Amygdala (tissue), 56 donors: ENCODE measurements at places on chromosomes 4 and X.

GRCh38 chr4:137656661-137657060, 124.4 kb upstream of the PCDH18 start:
- DNase-seq: no peak

DNA sequence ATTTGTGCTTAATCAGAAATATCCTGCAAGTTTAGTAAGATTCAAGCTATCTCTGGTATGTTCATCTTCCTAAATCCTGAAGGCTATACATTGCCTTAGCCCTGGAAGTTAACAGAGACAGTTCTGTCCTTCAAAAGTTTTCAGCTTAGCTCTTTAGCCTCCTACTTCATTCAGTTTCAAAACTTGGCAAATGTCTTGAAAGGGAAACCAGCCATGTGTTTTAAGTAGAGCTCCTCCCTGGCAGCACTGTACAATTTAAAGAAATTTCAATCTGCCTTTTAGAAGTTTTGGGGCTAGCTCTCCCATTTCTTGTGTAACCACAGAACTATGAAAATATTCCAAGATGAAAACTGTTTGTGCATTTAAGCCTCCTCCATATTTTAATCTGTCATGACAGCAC, 47.0 kb downstream of the FANCB start:
- DNase-seq: no peak

DNA sequence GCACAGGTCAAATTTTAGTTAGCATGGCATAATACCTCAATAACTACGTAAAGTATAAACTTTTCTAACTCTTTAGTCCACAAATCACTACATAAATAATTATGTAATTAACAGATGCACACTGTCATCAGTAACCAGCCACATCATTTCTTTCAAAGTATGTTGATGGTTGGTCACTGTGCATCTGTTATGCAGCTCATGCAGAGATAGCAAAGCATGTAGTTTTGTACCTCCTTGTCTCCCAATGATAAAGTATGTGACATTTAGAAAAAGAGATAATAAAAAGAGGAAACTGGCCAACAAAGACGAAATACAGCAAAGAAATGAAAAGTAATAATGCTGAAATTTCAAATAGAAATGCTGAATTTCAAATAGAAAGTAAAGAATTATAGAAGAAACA, 2.9 kb downstream of the LAMTOR3 start:
- DNase-seq: no peak

GRCh38 chr4:108700081-108700757, 49.8 kb downstream of the OSTC start:
- no peak for DNase-seq

DNA sequence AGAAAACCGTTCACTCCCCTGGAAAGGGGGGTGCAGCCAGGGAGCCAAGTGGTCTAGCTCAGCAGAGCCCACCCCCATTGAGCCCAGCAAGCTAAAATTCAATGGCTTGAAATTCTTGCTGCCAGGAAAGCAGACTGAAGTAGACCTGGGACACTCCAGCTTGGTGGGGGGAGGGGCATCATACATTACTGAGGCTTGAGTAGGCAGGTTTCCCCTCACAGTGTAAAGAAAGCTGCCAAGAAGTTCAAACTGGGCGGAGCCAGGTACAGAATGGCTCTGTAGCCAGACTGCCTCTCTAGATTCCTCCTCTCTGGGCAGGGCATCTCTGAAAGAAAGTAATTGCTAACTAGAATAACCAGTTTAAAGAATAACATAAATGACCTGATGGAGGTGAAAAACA, 372.3 kb upstream of the F9 start:
- DNase-seq: no peak

GRCh38 chrX:150487369-150488094, 80.9 kb upstream of the MTM1 start:
- DNase-seq: no peak

DNA sequence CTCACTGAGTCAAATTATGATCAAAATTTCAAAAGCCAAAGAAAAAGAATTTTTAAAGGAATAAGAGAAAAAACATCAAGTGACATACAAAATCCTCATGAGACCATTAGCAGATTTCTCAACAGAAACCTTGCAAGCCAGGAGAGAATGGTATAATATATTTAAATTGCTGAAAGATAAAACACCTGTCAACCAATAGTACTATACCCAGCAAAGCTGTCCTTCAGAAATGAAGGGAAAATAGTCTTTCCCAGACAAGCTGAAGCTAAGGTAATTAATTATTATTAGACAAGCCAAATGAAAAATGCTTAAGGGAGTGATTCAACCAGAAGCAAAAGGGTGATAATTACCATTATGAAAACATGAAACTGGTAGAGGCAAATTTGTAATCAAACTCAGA, 104.2 kb upstream of the TET2 start:
- no peak for DNase-seq

DNA sequence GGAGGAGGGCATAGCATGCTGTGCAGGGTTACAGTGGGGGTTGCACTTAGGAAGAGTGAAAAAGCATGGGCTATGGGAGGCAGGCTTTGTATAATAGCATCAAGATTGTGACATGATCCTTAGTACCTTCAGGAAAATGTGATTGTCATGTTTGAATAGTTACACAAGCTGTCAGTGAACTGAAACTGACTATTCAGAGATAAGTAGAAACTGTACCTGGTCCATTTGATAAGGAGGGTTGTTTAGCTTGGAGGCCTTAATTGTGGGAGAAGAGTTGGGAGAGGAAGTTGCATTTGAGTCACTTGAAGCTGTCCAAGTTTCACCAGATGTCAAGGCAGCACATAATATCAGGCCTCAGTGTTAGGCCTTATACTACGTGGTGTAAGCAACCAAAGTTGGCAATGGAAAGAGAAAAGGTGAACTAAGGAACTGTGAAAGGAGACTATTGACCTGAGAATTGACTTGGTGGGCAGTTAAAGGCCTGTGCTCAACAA, 85.0 kb downstream of the TEX13C start:
- DNase-seq: no peak

GRCh38 chr4:15654593-15655222, 449 bp downstream of the FBXL5 start:
- peak; percentile 34 for DNase-seq

DNA sequence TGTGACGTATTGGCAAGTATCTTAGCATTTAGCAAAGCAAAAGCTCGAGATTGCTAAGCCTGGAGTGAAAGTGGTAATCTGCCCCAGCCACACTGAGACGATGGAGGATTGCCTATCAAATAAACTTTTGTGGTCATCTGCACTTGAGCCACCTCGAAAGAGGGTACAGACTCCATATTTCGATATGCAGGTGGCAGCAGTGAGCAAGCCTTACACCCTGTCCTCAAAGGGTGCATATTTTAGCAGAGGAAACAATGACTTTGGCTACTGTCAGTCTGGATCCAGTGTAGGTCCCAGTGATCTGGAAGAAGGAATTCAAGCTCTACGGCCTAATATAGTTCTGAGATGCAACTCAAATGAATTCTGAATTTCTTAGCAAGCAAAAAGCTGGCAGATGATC, 153.9 kb downstream of the ATG4A start:
- no peak for DNase-seq

GRCh38 chr4:126012691-126013290, 698.0 kb downstream of the FAT4 start:
- no peak for DNase-seq

- DNase-seq: no peak
Observed at GRCh38 chr4:48738856-48739255, 41.2 kb downstream of the FRYL start.

- no peak for DNase-seq
Observed at GRCh38 chr4:173539986-173540385, 10.0 kb upstream of the HAND2 start.

- no peak for DNase-seq
Observed at GRCh38 chrX:103688946-103689345, 2.4 kb upstream of the MORF4L2 start.

DNA sequence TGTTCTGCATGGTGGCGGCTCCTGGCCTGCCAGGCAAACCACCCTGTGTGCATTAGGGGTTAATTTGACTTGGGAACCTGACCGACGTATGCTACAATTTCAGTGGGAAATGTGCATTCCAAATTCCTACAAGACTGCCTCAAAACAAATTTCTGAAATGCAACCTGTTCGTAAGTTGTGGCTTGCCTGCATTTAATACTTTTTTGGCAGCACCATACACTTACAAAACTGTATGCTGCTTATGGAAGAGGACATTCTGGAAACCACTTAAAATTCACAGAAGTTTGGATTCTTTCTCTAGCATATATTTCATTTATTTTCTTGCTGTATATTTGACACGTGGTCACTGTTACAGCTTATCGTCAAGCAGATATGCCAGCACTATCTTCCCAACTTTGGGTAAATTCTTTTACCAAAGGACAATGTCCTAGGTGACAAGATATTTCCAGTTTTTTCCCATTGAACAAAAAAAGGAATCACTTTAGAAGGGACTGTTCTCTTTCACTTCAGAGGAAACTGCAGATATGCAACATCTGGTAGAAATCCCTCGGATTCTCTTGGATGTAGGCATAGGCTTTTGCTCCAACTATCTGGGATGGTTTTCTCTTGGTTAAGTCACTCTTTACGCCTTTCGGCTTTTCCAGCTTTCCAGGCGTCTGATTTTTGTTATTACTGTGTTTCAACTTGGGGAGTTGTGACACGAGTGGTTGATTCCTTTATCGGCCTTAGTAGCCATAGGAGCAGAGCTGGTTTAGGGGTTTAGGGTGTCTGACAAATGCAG, 9.7 kb upstream of the TENM3 start:
- no peak for DNase-seq
